ENCODE measurements at places on chromosomes 3 and 15.

- no peak for DNase-seq
Observed at GRCh38 chr3:86673991-86674390, 317.0 kb downstream of the VGLL3 start.

DNA sequence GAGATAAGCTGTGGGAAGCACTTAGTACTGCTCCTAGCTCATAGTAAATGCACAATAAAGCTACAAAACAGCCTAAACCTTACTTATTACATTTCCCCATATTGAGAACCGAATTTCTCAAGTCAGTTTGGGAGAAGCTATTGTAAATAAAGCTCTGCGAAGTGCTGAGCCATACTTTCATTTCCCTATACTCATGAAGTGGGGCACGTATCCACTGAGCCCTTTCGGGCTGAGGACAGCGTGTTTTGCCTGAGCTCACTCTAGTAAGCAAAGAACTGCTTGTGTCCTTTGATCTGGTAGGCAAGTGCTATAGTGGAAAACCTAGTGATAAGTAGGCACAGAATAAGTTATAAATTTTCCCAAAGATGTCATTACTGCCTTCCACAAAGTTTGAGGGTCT, 165.0 kb downstream of the RSL24D1 start:
- DNase-seq: no peak

GRCh38 chr15:97189162-97189780, 771.2 kb upstream of the ARRDC4 start:
- DNase-seq: peak; percentile 64

- no peak for DNase-seq
Observed at GRCh38 chr3:122646146-122646988, 34.3 kb upstream of the PARP14 start.

DNA sequence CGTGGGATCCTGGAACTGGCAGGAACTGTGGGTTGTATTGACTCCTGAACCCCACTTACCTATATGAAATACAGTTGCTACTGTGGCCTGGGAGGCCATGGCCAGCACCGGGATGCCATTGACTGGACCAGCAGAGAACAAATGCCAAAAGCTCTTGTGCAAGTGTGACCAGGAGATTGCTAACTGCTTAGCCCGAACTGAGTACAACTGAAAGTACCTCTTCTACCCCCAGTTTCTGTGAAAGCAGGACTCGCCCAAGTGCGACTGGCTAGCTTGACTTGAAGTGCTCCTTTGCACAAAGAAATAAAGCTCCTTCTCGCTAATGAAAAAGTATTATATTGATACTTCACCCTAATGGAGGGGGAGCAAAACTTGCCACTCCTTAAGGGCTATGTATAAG, 101.3 kb upstream of the ATP11B start:
- no peak for DNase-seq

DNA sequence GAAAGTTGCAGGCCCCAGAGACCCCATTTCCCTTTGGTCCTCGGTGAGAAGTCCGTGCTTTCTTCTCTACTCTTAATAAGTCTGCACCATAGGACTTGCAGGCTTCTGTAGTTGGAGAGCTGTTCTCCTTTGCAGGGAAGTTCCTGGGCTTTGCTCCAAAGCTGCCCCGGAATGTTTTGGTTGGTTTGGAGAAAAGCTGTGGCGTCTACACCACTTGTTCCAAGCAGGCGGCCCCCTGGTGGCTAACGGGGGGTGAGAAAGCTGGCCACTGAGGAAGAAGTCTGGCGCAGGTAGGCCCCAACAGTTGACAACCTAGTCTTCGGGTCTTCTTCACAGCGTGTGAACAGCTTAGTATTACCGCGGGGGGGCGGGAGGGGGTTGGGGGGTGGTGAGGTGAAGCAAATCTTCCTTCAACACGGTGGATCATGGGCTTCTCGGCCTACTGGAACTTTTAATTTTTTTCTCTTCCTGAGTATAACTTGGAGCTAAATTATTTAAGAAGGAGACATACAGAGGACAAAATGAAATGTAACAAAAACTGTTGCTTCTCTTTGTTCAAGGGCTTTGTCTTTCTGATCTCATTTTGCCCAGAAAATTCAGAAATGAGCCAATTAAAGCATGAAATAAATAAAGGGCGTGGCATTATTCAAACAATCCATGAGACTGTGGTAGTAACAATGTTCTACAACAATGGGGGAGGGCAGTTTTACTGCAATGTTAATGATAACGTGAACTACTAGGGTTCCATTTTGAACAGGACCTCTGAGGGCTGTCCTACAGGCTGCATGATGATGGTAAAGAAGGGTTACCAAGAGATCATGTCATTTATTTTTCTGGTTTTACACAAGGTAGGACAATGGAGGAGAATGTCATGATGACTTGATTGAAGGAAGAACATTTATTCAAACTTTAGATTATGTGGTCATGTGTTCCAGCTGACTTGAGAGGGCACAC, 2.2 kb upstream of the THRB start:
- DNase-seq: peak; percentile 66

GRCh38 chr3:177482048-177482691, 284.9 kb upstream of the TBL1XR1 start:
- no peak for DNase-seq

- DNase-seq: no peak
Observed at GRCh38 chr3:167032267-167032876, 347.7 kb downstream of the ZBBX start.

DNA sequence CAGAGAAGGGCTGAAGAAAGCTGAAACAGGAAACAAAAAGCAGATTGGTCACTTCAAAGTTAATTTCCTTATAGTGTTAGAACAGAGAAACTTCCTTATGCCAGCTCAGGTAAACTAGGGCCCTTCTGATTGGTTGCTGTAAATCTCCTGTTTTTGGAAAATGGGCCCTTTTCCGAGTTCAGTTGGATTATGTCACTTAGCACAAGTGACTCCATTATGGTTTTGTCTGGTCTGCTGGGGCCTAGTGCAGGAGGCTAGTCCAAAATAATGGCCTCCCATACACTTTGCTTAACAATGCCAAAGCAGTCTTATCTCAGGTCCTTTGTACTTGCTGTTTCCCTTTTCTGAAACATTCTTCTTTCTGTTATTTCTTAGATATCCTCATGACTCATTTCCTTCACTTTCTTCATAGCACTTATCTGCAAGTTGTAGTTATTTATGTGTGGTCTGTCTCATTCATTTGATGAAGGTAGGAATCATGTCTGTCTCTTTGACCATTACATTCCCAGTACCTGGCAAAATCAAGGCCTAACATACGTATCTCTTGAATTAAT, 7.7 kb upstream of the DCP1A start:
- no peak for DNase-seq

GRCh38 chr3:138938056-138938876, 8.7 kb downstream of the FOXL2 start:
- DNase-seq: no peak

DNA sequence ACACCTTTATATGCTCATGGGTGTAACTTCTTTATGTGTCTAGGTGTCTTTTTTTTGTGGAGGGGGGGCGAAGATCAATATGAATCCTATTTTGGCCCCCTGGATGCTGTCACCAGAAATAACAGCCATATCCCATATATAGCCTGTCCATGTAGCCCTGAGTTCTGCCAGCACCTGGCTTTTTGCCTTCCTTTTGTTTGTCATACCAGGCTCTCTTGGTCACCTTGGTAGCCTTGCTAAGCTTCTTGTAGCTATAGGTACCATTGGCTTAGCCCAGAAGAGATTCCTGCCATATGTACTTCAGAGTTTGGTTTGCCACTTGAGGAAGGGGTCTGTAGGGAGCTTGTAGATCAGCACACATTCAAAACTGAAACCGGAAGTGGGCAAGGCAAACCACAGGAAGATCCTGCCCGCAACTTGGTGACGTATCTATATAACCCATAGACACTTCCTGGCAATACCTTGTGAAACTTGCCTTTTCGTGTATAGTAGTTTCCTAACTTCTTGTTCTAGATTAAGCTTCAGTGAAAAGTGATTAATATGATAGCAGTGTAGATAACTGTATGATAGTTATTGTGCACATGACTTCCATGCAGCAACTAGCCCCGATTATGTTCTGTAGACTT, 11.9 kb downstream of the RASA2 start:
- DNase-seq: peak; percentile 19

DNA sequence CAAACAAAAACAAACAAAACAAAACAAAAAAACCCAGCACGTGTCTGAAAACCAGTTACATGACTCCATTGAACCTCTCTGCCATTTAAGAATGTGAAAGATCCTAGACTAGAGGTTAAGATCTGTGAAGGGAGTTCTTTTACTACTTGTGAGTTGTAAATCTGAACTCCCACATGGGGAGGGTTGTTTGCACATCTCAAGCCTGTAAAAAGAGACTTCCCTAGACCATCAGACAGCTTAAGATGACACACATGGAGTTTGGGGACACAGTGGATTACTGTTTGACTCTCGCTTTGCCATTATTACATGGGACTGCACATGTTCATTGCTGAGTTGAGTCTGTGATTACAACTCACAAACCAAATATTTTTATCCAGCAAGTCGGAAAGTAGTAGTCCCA, 171.5 kb downstream of the SLC9A9 start:
- DNase-seq: no peak

DNA sequence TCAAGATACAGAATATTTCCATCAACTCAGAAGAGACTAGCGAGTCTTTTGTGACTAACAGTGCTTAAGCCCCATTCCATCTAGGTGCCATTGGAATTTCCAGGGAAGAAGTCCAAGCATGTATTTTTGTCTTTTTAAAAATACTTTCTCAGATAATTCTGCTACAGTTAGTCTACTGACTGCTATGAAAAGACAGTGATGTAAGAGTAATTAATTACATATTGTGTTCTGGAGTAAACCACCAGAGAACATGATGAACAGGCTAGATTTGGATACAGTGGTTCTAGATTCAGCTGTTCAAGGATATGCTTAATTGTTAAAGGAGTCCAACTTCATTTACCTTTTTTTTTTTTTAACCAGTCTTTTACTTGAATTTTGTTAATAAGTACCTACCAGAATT, 34.8 kb upstream of the PAK6 start:
- no peak for DNase-seq

Data from left lung (tissue), 14 donors.